ENCODE measurements at places on chromosomes 7 and 10.

- DNase-seq: no peak
These were observed 41.4 kb downstream of the AFAP1L2 start for GRCh38 chr10:114362826-114363355.

- no peak for DNase-seq
These were observed 17.7 kb downstream of the WDR91 start for GRCh38 chr7:135193615-135194081.

- no peak for DNase-seq
These were observed 84.9 kb upstream of the LRRN3 start for GRCh38 chr7:111006040-111006439.

GRCh38 chr10:133090654-133091053 is 2.9 kb downstream of the ADGRA1 start:
- DNase-seq: no peak

DNA sequence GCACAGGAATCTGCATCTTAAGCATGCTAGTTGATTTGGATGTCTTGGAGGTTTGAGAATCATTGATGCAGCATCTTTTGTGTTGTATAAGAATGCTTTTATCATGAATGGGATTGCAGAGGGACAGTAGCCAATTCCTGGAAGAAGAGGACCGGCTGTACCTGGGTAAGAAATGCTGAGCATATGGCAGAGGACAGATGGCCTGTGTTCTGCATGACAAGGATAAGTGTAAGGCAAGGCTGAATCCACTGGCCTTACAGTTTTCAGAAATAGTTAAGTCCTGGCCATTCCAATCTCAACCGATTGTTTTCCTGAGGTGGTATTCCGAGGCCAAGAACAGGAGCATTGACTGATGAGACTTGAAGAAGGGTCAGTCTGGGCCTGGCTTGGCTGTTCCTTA is 24.4 kb upstream of the KBTBD2 start:
- peak; percentile 57 for DNase-seq

DNA sequence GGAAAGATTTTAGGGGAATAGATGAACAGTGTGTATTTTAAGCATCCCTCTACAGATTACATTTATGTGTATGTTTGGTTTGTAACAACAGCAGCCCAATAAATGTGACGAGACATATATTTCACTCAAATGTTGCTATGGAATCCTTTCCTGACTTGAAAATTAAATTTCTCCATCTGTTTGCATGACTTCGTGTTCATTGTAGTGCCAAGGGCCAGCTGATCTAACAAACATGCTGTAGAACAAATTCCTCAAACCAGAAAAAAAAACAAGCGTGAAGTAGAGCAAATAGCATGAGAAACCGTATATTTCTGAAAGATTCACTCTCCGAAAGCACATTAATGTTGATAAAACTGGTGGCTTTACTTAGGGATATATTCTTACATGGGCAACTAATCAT is 87.8 kb downstream of the NRCAM start:
- DNase-seq: no peak

- DNase-seq: no peak
These were observed 542.4 kb upstream of the DPP6 start for GRCh38 chr7:153509768-153510167.
